Stimulated activated CD4-positive, alpha-beta T cell treated with anti-CD3 and anti-CD28 coated beads, Interleukin-1b, Interleukin-23, amount 100 ng/mL, for 1 hour (primary cell): ENCODE measurements at places on chromosomes 7 and 10.

GRCh38 chr7:63899691-63900393 is 98.8 kb upstream of the ZNF722 start:
- peak; percentile 52 for DNase-seq

DNA sequence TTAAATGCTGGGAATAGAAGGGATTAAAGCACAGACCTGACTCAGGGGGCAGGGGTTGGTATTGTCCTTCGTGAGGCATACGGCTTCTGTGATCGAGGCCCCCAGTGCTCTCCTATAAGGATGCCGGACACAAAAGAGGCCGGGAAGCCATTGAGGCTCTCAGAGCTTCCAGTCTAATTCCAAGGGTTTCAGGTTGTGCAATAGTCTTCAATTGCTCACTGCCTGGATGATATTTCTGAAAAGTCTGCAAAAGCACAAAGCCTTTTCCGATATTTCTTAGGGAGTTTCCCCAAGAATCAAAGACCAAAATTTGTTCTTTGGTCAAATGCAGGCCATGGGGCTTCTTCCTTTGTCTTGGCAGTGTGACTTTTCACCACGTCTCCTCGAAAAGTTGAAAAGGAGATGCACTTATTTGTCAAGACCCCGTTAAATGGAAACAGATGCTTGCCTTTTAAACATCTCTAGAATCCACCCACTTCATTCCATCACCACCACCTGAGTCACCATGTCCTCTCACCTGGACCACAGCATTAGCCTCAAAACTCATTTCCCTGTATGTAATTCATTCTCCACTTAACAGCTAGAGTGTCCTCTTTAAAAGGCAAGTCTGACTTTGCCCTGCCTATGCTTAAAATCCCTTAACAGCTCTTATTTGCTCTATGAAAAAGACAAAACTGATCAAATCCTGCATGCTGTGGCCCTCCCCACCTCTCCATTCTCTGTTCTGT is 134.8 kb upstream of the NAMPT start:
- DNase-seq: no peak

DNA sequence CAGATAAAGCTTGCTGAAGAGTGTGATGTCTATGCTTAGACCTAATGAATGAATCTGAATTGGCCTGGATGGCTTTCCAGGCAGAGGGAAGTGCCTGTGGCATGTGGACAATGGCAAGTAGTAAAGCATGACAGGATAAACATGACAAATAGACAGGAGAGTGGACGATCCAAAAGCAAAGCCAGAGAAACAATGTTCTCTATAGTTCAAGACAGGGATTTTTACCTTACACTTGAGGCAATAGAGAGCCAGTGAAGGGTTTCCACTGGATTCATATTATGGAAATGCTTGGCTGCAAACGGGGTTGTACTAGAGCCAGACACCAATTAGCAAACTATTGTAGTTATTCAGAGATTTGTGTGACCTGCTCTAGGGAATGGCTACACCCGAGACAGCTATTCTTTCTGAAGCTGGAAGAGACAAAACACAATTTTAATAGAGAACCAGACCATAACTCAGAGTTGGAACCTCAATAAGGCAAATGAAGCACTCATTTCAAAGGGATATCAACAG is 2.3 kb downstream of the AGMO start:
- no peak for DNase-seq

DNA sequence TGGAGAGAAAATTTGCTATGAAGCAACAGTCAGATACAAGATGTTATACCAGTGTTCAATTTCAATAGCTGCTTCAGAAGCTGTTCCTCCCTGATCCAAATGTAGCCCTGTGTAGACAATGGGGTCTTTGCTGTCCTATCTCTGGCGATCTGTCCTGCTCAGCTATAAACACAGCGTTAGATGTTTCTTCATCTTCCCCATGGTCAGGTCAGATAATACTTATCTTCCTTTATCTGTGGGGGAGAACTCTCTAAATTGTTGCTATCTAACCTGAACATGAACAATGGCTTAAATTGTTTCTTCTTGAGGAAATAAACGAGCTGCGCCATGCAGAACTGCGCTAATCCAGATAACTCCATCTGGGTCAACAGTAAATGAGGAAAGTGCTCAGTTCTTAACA is 15.6 kb upstream of the KIAA1217 start:
- no peak for DNase-seq

DNA sequence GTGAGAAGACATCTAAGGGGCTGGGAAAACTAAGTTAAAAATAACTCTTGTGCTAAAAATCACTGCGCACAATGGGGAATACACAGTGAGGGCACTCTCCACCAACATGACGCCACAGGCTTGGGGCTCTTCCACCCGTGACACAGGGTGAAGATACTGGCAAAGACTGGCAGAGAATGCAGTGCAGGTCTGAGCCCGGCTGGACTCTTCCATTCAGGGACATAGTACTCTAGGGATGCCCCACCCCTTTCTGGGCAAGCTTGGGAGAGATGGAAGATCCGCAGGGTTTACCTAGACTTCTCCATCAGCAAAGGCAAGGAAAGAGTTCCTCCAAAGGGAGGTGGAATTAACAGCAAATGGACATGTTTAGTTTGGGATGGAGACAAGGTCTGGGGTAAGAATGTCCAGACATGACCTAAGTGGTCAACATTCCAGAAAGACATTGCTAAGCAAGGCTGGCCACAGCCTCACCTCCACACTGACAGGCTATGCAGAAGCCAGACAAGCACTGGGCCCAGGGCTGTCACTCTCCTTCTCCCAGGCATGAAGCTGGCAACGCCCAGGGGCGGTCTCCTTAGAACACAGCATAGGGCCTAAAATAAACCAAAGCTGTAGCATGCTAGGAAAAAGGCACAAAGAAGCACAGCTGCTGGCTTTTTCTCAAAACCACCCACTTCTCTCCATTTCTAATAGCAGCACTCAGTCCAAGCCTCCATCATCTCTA is 28.1 kb downstream of the XPNPEP1 start:
- DNase-seq: no peak

DNA sequence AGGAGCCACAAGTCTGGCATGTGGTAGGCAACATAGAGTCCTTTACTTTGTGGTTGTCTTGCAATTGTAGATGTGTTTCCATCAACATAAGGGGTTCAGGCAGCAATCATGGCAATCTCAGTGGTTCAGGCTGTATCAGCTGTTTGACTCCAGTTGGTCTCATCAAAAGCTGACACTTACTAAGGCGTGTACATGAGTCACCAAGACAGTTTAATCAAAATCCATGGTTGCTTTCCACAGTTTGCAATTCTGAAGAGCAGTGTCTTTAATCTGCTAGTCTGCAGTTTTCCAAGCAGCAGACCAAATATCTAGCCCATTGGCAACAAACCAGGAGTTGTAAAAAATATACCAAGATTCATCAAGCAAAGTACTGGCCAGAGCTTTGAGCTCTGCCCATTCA is 210.2 kb downstream of the MDFIC start:
- DNase-seq: no peak

DNA sequence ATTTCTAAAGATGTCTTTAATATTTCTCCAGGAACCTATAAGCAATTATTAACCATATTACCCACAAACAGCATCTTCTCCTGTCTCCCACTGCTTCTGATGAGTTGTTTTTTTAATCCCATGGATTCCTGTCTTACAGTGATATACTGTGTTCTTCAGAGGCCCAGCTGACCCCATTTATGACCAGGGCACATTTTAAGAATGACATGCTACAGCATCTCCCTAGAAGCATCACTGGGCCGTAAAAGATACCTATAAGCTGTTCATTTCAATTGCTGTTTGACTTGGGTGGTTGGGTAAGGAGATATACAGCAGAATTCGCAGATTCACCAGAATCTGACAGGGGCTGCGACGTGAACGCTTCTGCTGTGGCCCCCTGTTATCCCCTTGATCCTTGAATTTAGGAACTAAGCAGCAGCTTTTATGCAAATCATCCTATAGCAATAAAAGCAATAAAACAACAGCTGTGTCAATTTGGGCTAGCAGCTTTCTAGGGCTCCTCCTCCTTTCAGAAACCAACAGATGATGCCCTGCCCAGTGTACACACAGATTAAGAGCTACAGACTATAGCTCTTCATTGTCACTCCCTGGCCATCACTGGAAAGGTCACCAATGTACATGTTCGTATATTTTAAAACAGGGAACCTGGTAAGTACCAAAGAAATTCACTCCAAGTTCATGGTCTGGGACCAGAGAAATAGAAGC is 86.8 kb downstream of the CPEB3 start:
- DNase-seq: no peak

DNA sequence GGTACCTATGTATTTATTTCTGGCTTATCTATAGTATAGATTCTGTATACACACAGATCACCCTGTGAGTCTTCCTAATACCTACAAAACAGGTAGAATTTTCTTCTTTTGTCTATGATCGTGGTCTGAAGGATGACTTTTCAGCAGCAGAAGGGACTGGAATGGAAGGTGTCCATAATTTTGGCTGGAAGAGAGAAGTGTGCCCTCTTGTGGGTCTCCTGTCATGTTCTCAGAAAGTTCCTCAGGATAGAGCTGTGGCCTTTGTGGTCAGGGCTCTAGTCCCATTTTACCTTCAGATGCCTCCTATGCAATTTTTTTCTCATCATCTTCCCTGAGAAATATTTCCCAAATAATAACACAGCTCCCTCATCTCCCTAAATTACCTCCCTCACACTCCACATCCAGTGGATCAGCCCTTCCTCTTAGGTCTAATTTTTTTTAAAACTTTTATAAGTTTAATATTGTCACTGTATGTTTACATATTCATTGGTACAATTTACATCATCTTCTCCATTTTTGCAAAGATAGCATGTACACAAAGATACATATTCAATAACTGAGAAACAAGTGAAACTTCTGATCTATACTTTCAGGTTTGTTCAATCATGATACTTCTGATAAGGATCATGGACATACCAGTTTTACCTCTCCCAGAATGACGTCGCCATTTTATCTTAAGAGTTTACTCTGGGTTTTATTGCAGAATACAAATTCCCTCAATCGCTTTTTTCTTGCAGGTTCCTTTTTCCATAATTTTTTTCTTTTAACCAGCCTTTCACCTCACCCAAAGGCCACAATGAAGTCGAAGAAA is 112.7 kb downstream of the REEP3 start:
- DNase-seq: no peak

DNA sequence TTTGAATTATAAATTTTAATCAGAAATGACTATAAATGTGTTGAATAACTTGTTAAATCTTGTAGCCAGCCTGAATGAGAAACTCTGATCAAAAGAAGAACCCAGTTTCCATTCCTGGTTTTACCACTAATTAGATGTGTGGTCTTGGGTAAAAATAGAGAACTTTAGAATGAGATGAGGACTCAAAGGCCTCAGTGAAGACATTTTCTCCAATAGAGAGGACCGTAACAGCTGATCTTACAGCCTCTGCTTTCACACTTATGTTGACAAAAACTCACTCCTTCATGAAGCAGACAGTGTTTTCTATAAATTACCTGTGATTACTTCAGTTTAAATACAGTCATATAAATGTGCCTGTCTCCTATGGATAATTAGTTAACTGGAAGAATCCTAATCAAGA is 200.1 kb upstream of the MEOX2 start:
- DNase-seq: no peak

GRCh38 chr7:921581-922333 is 32.7 kb downstream of the ADAP1 start:
- no peak for DNase-seq

DNA sequence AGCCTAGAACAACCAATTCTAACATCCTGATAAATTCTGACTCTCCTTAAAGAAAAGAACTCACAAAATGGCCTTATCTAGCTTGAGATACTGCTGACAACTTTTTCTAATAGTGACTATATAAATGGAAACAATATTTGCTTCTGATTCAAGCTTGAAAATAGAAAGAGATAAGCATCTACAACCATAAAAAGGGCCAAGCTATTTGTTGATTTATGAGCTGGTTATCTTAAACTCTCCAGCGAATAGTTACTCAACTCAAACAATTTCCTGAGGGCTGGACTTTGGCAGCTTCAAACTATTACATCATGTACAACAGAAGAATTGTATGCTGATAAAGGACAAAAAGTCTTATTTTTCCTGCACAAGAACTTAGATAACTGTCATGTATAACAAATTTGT is 4.6 kb downstream of the USP54 start:
- no peak for DNase-seq

GRCh38 chr10:31648966-31649365 is 279.7 kb downstream of the ARHGAP12 start:
- DNase-seq: no peak

DNA sequence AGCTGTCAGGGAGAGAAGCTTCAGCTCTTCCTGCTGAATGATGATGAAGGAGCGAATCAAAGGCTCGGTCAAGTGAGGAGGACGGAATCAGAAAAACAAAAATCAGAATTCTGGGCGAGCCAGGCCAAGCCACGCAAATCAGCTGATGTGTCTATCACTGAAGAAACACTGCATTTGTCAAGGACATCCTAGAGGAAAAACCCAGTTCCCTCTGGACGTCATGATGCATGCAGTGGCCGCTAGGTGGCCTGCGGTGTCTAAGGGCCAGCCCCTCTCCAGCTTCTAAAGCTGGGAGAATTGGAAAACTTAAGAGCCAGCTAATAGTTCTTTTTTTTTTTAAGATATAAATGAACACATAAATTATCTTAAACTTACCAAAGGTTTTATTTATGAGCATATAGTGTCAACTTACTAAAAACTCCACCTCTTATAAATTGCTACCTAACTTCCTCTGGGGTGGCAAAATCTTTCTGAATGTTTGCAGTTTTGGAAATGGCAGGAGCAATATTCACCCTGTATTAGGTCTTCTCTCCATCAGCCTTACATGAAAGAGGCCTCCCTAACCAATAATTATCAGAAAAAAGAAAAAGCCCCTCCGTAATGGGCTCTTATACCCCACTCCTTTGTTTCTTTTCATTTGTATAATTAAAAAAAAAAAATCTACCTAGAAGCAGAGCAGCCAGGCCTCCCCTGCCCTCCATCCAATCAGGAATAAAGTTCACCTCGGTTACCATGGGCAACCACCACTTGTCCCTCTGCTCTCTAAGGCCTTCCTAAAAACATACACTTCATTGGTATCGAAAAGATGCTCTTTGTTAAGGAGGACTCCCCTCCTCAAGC is 186.8 kb downstream of the USP6NL start:
- no peak for DNase-seq

GRCh38 chr7:138665249-138665648 is 35.9 kb downstream of the SVOPL start:
- DNase-seq: no peak

GRCh38 chr10:14904316-14904732 is 25.7 kb downstream of the SUV39H2 start:
- DNase-seq: no peak

DNA sequence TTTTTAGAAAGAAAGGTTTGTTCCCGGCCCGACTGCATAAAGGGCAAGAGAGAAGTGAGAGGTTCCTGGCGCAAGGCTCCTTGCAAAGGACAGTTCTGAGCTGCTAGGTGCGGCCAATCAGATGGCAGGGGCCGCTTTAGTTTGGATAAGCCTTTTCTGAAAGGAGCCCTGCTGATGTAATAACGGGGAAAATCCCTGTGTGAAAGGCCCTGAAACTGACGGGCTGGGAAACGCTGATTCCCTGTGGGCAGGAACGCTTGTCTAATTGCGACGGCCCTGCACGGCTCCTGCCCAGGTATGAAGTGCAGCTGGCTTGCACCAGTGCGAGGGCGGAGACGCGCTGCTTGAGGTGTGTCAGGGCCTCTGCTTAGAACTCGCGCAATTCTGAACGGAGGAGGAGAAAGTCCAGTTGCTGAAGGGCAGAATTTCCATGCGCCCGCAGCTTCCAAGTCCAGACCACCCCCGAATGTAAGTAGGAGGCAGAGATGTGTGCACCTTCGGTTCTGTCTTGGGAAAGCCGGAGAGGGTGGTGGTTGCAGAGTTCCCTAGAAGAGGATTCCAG is 30.5 kb downstream of the TACC2 start:
- no peak for DNase-seq

- no peak for DNase-seq
These were observed 81.3 kb downstream of the INSYN2A start for GRCh38 chr10:127115100-127115499.
